ENCODE measurements at places on chromosomes 6 and 20.

GRCh38 chr6:166166314-166167257 is 1.1 kb downstream of the TBXT start:
- no peak for DNase-seq

GRCh38 chr20:62219992-62220665 is at the start of gene HRH3:
Gene HRH3, minus strand, starts transcription at chr20:62220278. Its CDS starts 308 bp downstream, at chr20:62219970.
- DNase-seq, result peak; percentile 62

DNA sequence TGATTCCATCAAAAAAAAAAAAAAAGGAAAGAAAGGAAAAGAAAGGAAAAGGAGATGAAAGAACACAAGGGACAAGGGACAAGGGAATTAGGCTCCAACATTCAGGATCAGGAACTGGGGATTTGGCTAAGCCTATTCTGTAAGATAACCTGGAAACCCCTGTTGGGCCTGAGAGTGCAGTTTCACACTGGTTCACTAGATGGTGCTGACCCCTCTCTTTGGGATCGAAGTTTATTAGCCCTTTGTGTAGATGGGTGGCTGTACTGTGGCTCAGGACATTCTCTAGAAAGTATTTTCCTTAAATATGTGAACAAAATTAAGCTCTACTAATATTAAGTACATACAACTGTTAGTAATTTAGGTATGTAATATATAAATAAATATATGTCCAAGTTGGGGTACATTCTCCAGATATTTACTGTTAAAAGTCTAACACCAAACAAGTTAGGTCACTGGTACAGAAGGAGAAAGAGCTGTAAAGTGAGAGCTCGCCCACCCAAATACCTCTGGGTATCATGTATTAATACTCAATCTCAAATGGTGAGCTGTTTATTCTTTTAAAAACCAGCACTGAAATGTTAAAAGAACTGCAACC is 6.3 kb downstream of the OR2A4 start:
- DNase-seq, result no peak

DNA sequence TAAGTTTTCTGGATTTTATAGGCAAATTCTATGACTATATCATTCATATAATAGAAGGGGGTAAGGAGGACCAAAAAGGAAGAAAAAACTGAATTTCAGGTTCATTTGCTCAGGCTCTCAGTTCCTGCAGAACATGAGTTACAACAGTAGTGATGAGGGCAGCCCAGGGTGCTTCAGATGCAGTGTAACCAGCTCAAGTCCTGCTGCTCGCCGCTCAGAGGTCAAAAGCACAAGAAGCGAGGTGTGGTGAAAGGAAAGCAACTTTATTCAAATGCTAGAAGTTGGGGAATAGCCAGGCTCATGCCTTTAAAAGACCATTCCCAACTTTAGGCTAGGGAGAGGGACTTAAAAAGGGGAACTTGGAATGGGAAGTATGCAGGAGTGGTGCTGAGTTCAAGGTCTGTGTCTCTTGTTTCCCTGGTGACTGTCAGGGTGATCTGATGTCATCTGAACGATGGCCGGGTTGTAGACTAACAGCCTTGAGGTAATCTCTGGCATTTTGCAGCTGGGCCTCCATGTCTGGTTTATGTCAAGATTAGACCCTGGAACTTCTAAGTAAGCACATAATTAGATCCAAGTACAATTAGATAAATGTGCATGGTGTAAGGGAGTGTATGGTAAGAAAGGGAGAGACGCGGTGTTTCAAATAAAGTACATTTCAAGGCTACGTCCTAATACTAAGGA is 14.5 kb upstream of the SEC63 start:
- DNase-seq, result no peak

DNA sequence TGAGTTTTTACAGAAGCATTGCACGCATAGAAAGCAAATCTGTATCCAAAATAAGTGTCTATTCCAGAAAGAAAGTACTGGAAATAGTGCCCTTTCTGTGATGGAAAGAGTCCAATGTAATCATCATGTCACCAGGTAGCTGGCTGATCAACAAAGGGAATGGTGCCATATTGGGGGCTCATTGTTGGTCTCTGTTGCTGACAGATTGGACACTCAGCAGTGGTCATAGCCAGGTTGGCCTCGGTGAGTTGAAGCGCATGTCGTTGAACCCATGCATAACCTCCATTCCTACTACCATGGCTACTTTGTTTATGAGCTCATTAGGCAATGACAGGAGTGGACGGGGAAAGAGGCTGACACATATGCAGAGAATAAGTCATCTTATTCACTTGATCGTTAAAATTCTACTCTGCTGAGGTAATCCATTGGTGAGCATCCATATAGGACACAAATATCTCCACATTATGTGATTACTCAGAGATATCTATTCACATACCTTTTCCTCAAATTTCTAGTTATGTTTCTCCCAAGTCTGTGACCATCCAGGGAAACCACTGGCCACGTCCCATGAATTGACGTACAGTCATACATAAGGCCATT is 560.5 kb downstream of the HAO1 start:
- no peak for DNase-seq

DNA sequence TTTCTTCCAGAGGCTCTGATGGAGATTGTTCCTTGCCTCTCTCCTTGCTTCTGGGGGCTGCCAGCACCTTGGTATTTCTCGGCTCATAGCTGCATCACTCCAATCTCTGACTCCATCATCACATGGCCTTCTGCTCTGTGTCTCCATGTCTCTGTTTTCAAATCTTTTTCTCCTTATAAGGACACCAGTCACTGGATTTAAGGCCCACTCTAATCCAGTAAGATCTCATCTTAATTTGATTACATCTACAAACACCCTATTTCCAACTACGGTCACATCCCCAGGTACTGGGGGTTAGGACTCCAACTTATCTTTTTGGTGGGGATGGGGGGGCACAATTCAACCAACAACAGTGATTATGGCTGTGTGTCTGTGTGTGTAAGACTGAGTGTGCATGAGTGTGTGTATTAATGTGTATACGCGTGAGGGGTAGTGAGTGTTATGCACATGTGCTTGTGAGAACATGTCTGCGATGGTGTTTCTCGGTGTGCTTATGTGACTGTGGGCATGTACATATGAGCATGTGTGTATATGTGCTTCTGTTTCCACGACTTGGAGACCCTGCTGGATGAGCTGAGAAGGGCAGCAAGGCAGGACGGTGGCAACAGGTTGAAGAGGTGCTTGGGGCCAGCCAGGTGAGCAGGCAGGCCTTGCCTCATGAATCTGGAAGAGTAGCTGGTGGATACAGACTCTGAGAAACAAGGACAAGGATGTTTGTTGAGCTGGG is 130.5 kb downstream of the MRPL14 start:
- peak; percentile 2 for DNase-seq

GRCh38 chr6:156652231-156652750 is 124.9 kb upstream of the ARID1B start:
- DNase-seq, result no peak

- no peak for DNase-seq
These were observed 121.4 kb upstream of the AFDN start for GRCh38 chr6:167705211-167705750.

DNA sequence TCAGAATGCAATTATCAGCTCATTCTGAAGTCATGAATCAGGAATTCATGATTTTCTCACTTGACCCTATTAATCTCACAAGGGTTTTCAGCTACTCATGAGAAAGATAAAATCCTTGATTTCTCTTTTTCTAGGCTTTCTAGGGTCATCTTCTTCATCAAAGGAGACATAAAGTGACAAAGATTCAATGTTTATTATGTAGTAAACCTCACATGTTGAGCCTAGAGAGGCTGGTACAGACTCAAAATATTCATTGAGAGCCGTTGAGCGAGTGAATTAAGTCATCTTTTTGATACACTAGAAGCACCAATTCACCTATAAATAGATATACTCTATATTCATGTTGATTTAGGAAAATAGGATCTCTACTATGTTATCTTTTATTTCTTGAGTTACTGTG is 104.8 kb upstream of the TRAF3IP2 start:
- DNase-seq, result no peak

DNA sequence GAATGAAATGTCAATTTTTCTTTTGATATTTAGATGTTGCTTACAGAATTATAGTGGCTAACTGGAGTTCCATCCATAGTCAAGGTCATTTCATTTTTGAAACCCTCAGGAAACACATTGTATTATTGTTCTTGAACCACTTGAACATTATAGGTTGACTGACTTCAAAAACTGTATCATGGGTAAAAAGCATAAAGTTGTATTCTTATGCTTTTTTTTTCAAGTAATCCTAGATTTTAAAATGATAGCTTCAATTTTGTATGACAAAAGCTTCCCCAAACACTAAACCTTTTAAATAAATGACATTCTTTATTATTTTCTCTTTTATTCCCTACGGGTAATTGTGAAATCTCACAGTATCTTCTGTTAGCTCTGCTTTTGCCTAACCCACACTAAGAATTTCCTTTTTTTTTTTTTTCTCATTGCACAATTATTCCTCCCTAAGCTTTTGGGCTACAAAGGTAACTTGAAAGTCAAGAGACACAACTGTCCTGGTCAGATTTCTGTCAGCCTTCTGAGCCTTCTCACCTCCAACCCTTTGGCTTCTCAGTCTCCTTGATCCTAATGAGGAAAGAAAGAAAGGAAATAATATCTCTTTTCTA is 36.9 kb upstream of the LAMA4 start:
- DNase-seq, result no peak

- DNase-seq, result no peak
These were observed 3.6 kb downstream of the AIG1 start for GRCh38 chr6:143064271-143064670.

DNA sequence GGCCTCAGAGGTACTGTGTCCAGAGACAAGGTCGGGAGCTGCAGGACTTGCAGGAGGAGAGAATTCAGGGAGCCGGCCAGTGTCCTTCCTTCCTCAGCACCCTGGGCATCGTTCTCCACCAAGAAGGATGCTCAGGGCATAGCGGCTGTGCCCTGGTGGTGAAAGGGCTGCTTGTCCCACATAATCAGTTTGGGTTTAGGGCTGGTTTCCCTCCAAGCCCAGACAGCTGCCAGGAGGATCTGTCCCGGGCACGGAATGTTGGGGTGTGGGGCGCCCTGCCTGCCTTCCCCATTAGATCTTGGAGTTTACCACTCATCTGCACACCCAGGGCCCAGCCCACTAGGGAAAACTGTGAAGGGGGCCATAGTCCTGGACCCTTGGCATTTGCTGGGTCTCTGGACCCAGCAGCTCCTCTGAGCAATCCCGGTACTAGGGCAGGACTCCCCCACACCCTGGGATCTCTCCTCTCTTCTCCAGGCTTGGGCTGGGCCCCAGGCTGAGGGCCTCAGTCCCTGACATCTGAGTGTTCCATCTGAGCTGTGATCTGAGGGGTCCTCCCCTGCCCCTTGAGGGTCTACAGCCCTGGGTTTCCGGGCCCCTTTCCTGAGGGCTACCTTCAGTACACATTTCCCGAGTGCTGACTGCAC is 18.6 kb upstream of the SPDEF start:
- DNase-seq, result no peak

DNA sequence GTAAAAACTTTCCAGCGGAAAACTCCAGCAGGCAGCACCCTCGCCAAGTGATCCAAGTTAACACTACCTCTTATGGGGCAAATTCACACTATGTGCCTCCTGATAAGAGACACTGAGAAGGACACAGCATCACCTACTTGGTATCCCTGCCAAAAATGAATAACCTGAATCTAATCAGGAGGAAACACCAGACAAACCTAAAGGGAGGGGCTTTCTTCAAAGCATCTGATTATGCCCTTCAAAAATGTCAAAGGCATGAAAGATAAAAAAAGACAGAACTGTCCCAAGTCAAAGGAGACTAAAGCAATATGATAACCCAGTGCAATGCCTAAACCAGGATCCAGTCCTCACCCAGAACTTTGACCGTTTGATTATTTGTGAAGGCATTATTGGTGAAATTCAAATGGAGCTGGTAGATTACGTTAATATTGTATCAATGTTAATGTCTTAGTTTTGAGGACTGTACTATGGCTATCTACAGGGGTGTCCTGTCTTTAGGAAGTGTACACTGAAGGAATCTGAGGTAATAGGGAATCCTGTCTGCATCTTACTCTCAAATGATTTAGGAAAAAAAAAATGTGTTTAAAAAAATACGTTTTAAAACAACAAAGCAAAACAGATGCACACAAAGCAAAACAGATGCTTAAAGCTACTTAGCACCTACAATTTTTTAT is 8.3 kb downstream of the TBC1D7 start:
- DNase-seq, result no peak

DNA sequence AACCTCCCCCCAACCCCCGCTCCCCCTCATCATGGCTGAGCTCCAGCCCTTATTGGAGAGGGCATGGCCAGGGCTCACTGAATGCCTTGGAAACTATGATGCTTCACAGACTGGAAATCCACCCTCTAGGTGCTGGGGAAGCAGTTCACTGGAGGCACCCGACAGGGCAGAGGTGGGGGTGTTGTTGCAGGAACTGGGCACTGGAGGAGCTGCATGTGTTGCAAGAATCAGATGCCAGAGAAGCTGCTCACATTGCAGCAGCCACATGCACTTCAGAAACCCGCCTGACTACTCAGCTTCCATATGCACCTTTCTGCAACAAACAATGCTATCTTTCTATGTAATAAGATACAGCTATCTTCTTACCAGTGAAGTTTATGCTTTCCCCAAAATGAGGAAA is 7.9 kb upstream of the TBPL1 start:
- DNase-seq, result no peak

- DNase-seq, result no peak
These were observed 60.2 kb downstream of the CTCFL start for GRCh38 chr20:57464642-57465211.

GRCh38 chr20:32357375-32357868 is 709 bp upstream of the ASXL1 start:
- DNase-seq, result no peak

DNA sequence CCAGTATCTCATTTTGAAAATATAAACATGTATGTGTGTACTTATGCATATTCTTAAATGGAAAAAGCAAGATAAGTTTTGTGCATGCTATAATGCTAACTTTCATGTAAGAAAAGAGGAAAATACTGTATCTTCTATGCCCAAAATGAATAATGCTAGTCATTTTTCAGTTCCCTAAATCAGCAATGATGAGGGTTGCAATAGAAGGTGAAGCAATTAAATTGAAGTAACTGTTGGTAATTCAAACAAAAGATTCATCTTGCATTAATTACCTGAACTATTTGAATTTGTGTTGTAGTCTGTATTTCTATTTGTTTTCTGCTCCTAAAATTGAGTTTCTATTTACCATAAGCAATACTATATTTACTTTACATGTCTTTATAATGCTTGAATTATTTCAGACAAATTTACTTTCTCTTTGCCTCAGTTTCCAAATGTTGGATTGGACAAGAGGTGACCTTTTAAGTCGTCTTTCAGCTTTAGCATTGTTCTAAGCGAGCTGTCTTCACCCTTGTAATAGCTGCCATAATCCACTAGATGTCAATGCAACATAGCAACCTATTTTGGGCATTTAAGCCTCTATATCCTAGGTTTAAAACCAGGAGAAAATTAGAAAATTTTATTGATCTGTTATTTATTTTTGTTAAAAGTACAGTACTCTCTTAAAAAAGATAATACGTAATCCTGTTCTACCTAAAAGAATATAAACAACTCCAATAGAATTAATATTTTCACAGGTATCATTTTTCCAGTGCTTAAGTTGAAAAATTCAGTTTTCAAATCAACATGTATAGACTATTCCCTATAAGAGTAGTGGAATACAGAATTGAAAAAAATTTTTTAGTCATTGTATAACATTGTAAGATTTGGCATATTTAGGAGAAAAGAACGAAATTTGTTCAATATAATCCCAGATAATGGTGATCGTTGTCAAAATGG is 52.3 kb upstream of the IFNGR1 start:
- DNase-seq, result no peak

GRCh38 chr6:20169119-20169557 is 43.1 kb downstream of the MBOAT1 start:
- DNase-seq, result no peak

- DNase-seq, result no peak
These were observed 296.7 kb upstream of the FKBP1C start for GRCh38 chr6:62914530-62914929.

Measured in Right ventricle myocardium superior (tissue), 1 donor.